ENCODE measurements at places on chromosomes 6 and 20.

DNA sequence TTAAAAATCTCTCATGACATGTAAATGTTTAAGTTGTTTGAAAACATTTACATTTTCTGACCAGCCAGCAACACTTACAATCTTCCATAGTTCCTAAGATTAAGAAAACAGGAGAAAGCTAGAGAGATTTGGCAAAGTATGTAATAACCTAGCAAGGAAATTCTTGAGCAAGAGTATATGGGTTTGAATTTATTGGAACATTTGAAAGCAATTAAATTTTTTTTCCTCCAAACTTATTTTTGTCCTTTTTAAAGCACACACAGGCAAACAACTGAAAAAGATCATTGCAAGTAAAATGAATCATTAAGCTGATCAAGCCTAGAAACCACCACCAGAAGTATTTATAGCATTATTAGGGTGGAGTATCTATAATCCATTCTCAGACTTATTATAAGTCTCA is 20.1 kb upstream of the ZNF217 start:
- no peak for DNase-seq
- no peak overlapping the region for H3K27ac ChIP-seq
- H3K27me3 ChIP-seq: no peaks in the 10 kb centered on the region
- H3K4me3 ChIP-seq: no peak overlapping the region
- H3K36me3 ChIP-seq: no peaks in the 10 kb centered on the region

DNA sequence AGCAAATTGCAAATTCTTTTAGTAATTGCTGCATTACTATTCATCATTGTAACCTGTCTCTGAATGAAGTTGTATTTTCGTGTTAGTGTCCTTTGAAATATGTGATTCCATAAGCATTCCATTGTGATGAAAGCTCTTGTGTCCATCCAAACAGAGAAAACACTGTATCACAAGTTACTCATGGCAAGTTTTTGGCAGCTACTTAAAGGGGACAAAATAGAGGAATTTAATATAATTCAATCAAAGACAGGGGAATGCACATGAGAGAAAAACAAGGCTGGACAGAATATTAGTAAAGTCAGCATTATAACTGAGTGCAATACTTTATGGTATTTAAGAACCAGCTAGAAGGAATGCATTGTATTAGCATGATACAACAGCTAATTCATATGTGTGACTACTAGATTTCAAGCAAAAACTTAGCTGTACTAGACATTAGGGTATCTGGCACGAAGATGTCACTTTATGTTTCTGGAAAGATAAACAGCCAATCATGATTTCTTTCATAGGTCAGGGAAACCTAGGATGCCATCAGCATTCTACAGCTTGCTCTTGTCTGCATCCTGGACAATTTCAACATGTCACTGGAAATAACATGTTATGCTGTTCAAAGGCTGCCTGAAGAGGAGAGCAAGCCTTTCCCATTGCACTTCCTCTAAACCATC is 270.6 kb upstream of the MARCKS start:
- no peak overlapping the region for H3K27ac ChIP-seq
- no peaks in the 10 kb centered on the region for H3K27me3 ChIP-seq
- H3K4me3 ChIP-seq: no peak overlapping the region
- DNase-seq: no peak
- H3K4me1 ChIP-seq: peaks cover 3% of the 10 kb centered on the region

- DNase-seq: no peak
- H3K4me1 ChIP-seq: peaks cover 6% of the 10 kb centered on the region
- peaks cover 30% of the 10 kb centered on the region for H3K36me3 ChIP-seq
- H3K4me3 ChIP-seq: no peak overlapping the region
Observed at GRCh38 chr6:166467436-166468000, 84.8 kb upstream of the MPC1 start.

- H3K4me1 ChIP-seq: peaks cover 3% of the 10 kb centered on the region
- H3K27ac ChIP-seq: no peak overlapping the region
- no peaks in the 10 kb centered on the region for H3K36me3 ChIP-seq
Observed at GRCh38 chr20:38725931-38726803, 1.9 kb downstream of the SLC32A1 start.

DNA sequence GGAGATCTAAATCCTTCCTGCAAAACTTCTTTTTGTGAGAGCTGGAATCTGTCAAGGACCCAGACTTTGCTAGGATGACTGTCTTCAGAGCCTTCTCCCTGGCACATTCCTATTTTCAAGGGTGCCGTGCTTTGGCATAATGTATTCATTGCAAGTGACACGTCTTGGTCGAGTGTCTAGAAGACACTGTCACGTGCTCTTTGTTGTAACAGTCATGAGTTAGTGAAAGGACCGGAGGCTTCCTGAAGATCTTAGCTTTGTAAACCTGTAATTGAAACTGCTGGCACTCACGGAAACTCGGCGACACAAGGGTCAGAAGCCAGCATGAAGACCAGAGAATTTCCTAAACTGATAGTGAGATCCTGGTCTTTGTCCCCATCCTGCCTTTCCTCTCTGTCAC is 19.7 kb upstream of the TAGAP start:
- no peaks in the 10 kb centered on the region for H3K4me1 ChIP-seq
- H3K4me3 ChIP-seq: no peak overlapping the region
- no peak for DNase-seq
- no peak overlapping the region for H3K27ac ChIP-seq

DNA sequence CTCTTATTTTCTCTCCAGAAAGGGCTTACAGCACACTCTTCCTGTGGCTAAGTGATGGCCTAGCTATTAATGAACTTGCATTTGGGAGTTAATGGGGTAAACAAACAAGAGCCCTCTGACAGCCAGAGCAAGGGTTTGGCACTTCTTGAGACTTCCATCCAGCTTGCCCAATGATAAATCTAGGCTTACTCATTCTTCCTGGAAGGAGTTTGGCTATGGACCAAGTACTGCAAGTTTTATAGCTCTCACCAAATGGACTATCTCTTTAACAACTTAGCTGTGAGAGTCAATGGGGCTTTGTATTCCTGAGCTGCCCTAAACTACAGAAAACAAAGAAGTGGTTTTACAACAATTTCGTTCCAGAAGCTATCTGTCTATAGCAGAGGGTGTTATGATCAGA is 16.7 kb upstream of the PI3 start:
- no peaks in the 10 kb centered on the region for H3K36me3 ChIP-seq
- no peak overlapping the region for H3K27ac ChIP-seq
- DNase-seq: peak; percentile 19
- H3K4me3 ChIP-seq: no peak overlapping the region

- no peak overlapping the region for H3K27ac ChIP-seq
- no peak for DNase-seq
- no peak overlapping the region for H3K4me3 ChIP-seq
Observed at GRCh38 chr6:104402572-104402971, 457.1 kb downstream of the HACE1 start.

DNA sequence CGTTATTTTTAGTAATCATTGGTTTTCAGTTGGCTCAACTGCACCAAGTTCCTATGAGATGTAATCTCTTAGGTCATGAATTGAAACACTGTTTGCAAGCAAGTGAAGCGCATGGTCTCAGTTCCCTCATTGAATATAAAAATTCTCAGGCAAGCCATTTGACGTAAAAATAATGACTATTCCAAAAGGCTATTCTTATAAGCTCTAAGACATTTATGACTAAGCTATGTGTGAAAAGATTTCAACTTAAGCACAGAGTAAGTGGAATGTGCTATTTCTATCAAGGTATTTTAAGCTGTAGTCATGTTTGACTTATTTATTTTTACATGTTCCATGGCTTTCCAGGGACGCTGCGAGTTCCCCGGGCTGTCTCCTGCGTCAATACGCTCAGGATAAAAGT is 248.5 kb downstream of the THBS2 start:
- H3K36me3 ChIP-seq: no peaks in the 10 kb centered on the region
- H3K4me1 ChIP-seq: no peaks in the 10 kb centered on the region
- H3K27ac ChIP-seq: no peak overlapping the region
- H3K27me3 ChIP-seq: no peaks in the 10 kb centered on the region
- H3K4me3 ChIP-seq: no peak overlapping the region

GRCh38 chr20:50611128-50611810 is 80.1 kb downstream of the RIPOR3 start:
- H3K4me3 ChIP-seq: no peak overlapping the region
- no peaks in the 10 kb centered on the region for H3K27me3 ChIP-seq
- H3K27ac ChIP-seq: no peak overlapping the region
- no peaks in the 10 kb centered on the region for H3K36me3 ChIP-seq
- DNase-seq: no peak
- H3K4me1 ChIP-seq: no peaks in the 10 kb centered on the region

DNA sequence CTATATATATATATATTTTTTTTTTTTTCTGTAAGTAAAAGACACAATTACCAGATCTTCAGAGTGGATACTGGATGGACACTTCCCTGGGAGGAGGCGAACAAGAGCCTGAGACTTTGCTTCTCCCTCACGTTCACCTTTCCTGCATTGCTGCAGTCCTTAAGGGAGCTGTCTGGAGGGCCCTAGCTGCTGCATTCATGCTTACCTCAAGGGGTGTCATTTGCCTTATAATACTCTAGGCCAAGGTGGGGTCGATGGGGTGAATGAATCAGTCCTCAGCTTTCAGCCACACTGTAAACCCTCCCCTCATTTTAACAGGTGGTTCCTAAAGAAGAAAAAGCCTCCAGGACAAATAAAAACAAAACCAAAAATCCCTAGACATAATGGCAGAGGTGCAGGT is 34.8 kb upstream of the CD83 start:
- no peak overlapping the region for H3K27ac ChIP-seq
- no peaks in the 10 kb centered on the region for H3K27me3 ChIP-seq
- H3K4me3 ChIP-seq: no peak overlapping the region
- no peaks in the 10 kb centered on the region for H3K4me1 ChIP-seq

DNA sequence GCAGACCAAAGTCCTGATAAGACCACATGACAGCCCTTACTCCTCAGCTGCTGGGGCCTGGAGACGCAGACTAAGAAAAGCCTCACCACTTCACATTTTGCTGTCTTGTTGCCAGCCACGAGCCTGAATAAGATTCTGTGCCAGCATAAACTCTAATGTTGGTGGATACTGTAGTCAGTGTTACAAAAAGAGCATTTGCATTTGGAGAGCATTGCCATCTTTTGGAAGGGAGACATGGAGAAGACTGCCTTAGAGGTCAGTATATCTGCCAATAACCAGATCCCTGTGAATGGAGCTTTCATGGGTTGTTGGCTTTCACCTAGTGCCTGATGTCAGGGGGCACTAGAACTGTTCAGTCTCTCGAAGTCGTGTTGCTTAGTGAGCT is 315.2 kb downstream of the ZFAND3 start:
- no peaks in the 10 kb centered on the region for H3K27me3 ChIP-seq
- no peak overlapping the region for H3K4me3 ChIP-seq
- H3K27ac ChIP-seq: no peak overlapping the region
- no peaks in the 10 kb centered on the region for H3K4me1 ChIP-seq
- peaks cover 2% of the 10 kb centered on the region for H3K36me3 ChIP-seq

- no peaks in the 10 kb centered on the region for H3K4me1 ChIP-seq
- no peak overlapping the region for H3K4me3 ChIP-seq
- H3K27me3 ChIP-seq: no peaks in the 10 kb centered on the region
- no peak overlapping the region for H3K27ac ChIP-seq
Observed at GRCh38 chr20:14855171-14855570, 517.8 kb upstream of the FLRT3 start.

GRCh38 chr6:148999929-149000468 is 253.2 kb downstream of the UST start:
- DNase-seq: peak; percentile 53
- no peak overlapping the region for H3K4me3 ChIP-seq
- H3K4me1 ChIP-seq: no peaks in the 10 kb centered on the region
- no peaks in the 10 kb centered on the region for H3K27me3 ChIP-seq
- H3K27ac ChIP-seq: no peak overlapping the region

- no peaks in the 10 kb centered on the region for H3K27me3 ChIP-seq
- no peak overlapping the region for H3K27ac ChIP-seq
- no peak overlapping the region for H3K4me3 ChIP-seq
- H3K4me1 ChIP-seq: peaks cover 17% of the 10 kb centered on the region
- no peaks in the 10 kb centered on the region for H3K36me3 ChIP-seq
- DNase-seq: peak; percentile 13
Observed at GRCh38 chr20:62587757-62588402, 54.4 kb upstream of the SLCO4A1 start.

DNA sequence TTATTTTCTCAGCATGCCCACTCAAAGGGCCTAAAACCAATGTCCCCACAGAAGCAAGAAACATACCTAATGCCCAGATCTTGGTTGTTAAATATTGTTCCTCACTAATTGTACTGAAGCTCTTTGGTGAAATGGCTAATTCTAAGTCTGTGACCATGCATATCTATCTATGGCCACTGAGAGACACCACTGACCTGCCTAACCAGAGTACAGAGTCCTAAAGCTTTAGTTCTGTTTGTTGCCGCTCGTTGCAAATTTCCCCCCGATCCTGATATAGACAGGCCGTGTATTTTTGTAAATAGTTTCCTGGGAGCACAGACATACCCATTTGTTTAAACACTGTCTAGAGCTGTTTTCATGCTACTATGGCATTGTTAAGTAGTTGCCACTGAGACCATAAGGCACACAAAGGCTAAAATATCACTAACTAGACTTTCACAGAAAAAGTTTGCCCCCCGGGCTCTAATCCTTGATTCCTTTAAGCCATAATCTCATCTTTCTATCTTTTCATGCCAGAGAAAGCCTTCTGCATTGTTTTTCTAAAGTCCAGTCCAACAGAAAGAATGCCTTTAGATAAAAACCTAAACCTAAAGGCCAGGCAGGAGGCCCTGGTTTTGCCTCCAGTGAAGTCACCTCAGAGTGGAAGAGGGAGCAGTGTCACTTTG is 48.7 kb downstream of the DNAAF9 start:
- H3K4me1 ChIP-seq: no peaks in the 10 kb centered on the region
- no peak overlapping the region for H3K27ac ChIP-seq
- peaks cover 3% of the 10 kb centered on the region for H3K36me3 ChIP-seq
- no peak overlapping the region for H3K4me3 ChIP-seq
- no peaks in the 10 kb centered on the region for H3K27me3 ChIP-seq
- no peak for DNase-seq

DNA sequence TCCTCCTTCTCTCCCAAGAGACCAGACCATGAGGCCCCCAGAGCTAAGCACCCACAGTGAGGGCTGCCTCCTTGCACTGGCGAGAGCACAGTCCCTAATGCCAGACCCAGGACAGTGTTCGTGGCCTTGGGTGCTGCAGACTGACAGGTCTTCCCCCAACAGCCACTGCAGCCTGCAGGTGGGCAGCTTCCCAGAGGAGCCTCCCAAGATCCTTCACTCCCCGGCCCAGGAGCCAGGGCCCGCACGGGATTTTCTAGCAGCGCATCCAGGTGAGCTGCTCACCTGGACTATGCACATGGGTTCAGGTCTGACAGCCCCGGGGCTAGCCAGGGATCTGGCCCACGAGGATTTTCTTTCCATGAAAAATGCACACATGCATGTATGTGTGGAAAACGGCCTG is 41.7 kb downstream of the SUMO4 start:
- H3K27ac ChIP-seq: no peak overlapping the region
- no peak overlapping the region for H3K4me3 ChIP-seq
- H3K27me3 ChIP-seq: no peaks in the 10 kb centered on the region
- no peaks in the 10 kb centered on the region for H3K4me1 ChIP-seq
- H3K36me3 ChIP-seq: no peaks in the 10 kb centered on the region

- DNase-seq: no peak
- H3K36me3 ChIP-seq: no peaks in the 10 kb centered on the region
- no peak overlapping the region for H3K4me3 ChIP-seq
- H3K27me3 ChIP-seq: no peaks in the 10 kb centered on the region
- no peak overlapping the region for H3K27ac ChIP-seq
- no peaks in the 10 kb centered on the region for H3K4me1 ChIP-seq
Observed at GRCh38 chr6:3128356-3129108, 10.0 kb downstream of the BPHL start.

Data from endothelial cell of umbilical vein (primary cell).